ENCODE measurements at places on chromosomes 1 and 21.

DNA sequence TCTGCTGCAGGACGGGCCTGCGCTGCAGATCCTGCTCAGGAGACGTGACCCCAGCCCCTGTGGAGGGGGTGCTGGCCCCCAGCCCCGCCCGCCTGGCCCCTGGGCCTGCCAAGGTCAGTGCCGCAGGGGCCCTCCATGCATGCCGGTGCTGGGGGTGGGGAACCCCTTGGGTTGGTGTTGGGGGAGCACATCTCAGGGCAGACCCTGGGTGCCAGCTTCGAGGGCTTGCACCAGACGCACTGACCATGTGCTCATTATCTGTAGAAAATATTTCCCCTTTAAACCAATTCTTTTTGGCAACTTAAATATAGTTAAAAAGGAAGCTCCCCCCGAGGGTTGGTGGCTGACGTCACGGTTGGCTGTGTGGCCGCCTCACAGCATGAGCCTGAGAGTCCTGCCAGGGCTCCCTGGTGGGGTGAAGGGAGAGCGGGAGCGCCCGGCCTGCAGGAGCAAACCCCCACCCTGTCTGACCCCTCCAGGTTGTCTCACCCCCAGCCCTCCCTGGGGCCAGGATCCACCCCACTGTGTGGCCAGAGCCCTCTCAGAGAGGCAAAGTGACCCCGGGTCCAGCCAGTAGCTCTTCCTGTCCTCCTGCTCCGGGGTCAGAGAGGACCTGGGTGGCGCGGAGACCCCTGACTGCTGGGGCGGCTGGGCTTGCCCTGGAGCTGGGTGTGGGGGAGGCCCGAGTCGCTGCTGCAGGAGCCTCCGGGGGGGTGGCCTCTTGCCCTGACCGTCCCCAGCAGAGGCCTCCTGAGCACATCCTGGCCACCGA, 5.3 kb upstream of the PFKL start:
- DNase-seq, result no peak

- no peak for DNase-seq
Measured at GRCh38 chr21:43885721-43886120, 20.7 kb downstream of the AGPAT3 start.

DNA sequence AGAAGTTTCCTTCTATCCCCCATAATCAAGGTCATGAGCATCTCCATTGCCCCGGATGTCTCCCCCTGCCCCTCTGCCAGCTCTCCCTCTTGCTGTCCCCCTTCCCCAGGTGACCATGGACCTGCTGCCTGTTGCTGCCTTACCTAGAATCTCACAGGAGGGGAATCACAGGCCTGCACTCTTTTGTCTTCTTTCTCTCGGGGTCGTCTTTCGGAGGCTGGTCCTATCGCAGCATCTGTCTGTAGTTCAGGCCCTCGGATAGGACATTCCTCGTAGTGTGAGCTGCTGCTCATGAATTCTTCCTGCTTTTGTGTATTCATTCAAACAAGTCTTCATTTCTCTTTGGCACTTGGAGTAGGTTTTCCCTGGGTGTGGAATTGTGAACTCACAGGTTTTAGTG, 39.9 kb upstream of the ACTRT2 start:
- DNase-seq, result peak; percentile 3

GRCh38 chr1:232621050-232621449, 8.9 kb downstream of the SIPA1L2 start:
- DNase-seq, result no peak

- DNase-seq, result no peak
Measured at GRCh38 chr1:202745323-202745888, 35.2 kb upstream of the SYT2 start.

DNA sequence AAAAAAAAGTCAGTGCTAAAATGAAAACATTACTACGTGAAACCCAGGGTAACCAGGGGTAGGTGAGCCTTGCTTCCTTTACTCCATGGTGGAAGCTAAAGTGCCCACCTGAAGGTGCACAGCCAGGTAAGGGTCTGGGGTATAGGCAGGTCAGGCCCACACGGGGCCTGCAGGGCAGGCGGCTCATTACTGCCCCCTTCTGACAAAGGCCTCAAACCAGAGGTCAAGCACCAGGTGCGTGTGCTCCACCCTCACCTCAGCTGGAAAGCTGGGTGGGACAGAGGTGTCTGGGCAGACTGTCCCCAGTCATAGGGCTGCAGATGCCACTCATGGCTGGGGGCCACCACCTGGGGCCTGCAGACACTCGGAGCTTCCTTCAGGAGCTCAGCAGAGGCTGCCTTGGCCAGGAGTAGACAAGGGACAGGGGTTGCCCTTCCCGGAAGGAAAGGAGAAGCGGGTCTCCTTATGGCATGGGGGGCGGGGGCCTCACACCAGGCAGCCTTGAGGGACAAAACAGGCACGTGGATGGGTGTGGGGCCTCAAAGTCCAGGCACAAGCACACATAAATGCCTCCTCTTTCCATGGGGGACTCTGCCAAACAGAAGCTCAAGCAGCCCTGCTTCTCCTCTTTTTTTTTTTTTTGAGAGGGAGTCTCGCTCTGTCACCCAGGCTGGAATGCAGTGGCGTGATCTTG, 36.2 kb downstream of the ACOT7 start:
- DNase-seq, result no peak

- DNase-seq, result no peak
Measured at GRCh38 chr1:108785880-108786279, 39.4 kb downstream of the STXBP3 start.

GRCh38 chr1:183219616-183220009, 33.5 kb downstream of the LAMC2 start:
- DNase-seq, result no peak

DNA sequence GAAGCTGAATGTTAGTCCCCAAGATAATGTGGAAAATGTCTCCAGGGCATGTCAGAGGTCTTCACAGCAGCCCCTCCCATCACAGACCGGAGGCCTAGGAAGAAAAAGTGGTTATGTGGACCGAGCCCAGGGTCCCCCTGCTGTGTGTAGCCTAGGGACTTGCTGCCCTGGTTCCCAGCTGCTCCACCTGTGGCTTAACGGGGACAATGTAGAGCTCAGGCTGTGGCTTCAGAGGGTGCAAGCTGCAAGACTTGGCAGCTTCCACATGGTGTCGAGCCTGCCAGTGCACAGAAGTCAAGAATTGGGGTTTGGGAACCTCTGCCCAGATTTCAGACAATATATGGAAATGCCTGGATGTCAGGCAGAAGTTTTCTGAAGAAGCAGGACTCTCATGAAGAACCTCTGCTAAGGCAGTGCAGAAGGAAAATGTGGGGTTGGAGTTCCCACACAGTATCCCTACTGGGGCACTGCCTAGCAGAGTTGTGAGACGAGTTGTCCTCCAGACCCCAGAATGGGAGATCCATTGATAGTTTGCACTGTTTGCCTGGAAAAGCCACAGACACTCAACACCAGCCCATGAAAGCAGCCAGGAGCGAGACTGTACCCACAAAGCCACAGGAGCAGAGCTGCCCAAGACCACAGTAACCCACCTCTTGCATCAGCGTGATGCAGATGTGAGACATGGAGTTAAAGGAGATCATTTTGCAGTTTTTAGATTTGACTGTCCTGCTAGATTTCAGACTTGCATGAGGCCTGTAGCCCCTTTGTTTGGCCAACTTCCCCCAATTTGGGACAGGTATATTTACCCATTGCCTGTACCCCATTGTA, 204.9 kb downstream of the MRPL39 start:
- DNase-seq, result peak; percentile 19

DNA sequence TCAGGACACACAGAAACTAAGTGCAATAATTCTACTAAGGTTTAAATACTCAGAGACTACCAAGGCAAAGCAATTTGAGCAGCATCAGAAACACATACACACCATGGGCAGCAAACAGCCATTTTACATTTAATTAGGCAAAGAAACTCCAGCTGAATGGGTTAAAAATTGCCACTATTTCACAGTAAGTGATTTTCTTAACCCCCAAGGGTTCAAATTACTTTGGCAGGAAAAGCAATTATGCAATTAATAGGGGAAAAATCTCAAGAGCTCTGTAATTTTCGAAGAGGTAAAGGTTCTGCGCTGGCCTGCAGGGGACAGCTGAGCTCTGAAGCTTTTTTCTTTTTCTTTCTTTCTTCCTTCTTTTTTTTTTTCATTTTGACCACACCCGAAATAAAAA, 206.2 kb upstream of the RRP15 start:
- no peak for DNase-seq

GRCh38 chr1:229980009-229980408, 87.0 kb upstream of the GALNT2 start:
- DNase-seq, result no peak

DNA sequence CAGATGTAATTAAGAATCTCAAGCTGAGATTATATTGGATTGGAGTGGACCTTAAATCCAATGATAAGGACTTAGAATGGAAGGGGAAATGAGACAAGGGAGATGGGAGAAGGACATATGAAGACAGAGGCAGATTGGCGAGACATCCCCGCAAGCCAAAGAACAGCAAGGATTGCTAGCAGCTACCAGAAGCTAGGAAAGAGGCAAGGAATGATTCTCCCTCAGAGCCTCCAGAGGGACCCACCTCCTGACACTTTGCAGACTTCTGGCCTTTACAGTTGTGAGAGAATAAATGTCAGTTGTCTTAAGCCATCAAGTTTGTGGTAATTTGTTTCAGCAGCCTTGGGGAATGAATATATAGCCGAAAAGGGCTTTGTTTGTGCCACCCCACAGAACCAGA, 20.7 kb downstream of the METTL13 start:
- no peak for DNase-seq

DNA sequence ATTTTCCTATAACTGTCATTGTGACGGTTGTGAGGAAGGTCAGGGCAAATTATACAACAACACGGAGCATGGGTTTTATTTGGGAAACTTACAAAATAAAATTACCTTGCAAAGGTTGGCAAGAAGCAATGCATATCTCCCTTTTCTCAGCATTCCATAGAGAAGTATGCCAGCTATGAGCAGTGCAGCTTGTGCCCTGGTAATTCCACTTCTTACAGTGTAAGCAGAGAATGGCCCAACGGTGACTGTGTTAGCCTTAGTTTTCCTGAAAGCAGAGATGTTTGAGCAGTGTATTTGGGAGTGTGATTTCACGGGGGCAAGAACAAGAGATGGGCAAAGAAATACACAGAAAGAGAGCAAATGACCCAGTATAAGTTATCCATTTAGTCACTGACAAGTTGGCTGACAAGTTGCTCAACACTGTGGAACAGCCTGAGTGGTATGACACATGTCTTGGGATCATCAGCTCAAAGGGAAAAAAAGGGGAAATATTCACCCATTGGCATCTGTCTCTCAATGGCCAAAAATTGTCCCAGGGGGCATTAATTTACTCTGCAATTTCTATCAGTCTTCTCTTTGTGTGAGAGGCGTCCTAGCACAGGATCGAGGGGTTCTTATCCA, 210.9 kb upstream of the NRIP1 start:
- DNase-seq, result no peak

GRCh38 chr1:1441002-1441888, 5.8 kb downstream of the VWA1 start:
- peak; percentile 46 for DNase-seq

- DNase-seq, result peak; percentile 19
Measured at GRCh38 chr1:206606867-206607266, 5.4 kb downstream of the EIF2D start.

DNA sequence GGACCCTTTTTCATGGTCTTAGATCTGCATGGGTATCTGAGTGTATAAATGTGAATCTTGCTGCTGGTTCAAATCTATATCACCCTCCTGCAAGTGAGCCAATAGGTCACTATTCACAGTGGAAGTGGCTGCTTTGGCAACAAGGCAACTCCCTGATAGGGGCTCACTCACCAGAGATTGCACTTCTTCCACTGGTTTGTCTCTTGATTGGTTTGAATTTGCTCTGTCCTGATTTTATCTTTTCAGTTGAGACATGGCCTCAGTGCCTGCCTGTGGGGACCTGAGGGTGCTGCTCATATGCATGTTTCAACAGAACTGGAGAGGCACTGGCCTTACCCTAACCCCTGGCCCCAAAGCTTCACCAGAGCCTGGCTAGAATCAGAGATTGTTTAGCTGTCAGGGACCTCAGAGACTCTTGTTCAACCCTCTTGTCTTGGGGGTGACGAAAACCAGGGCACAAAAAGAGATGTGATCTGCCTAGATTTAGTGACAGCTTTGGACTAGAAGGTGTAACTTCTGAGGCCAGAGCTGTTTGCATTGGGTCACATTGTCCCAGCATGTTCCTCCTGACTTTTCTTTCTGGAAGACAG, 16.9 kb downstream of the AVPR1B start:
- no peak for DNase-seq

DNA sequence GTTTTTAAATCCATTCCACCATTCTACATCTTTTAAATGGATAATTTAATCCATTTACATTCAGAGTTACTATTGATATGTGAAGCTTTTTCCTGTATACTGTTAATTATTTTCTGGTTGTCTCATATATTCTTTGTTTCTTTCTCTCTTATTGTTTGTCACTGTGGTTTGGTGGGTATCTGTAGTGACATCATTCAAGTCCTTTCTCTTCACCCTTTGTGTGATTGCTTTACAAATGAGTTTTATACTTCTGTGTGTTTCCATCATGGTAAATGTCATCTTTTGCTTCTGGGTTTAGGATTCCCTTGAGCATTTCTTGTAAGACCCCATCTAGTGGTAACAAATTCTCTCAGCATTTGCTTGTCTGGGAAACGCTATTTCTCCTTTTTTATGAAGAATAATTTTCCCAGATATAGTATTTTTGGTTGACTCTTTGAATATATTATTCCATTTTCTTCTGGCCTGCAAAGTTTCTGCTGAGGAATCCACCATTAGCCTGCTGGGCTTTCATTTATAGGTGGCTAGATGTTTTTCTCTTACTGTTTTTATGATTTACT, 10.2 kb downstream of the LY9 start:
- no peak for DNase-seq

DNA sequence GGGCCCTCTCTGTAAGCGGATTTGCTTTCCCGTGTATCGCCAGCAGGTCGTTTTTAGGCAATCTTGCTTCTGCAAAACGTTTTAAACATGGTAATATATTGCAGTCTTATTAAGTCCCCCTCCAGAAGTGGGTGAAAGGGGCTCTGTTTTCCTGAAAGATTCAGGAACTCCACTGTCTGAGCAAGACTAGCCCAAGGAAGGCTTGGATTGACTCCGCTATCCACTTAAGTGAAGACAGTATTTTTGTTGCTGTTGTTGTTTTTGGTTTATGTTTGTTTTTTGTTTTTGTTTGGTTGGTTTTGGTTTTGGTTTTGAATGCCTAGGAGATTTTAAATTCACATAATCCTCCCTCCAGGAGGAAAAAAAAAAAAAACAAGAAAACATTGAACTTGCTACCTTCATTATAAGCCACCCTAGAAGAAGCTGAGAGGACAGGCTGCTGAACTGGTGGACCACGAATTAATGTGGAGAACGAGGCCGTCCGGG, 29.1 kb upstream of the NFIA start:
- DNase-seq, result no peak

GRCh38 chr1:66930823-66931174, 6.0 kb downstream of the MIER1 start:
- no peak for DNase-seq

- no peak for DNase-seq
Measured at GRCh38 chr21:35476621-35477395, 427.7 kb upstream of the RUNX1 start.

All from HAP-1 (cell line).